Non-pigmented ciliary epithelial cell (primary cell): ENCODE measurements at places on chromosomes 3 and 15.

DNA sequence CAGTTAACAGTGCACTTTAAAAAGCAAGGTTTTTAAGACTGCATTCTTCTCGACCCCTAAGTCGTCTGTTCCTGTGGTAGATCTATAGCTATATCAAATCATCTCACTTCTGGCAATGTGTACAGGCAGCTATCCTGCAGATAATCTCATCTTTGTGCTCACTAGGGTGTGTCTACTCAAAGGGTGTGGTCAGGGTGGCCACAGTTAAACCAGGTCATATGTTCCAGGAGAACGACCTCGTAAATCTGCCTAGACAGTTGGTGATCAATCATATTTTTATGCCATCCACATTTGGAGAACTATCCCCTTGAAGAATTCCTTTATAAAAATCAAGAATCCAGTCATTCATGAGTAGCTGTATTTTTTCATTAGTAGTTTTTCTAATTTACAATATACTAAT is 3.0 kb downstream of the VEPH1 start:
- no peak for DNase-seq

DNA sequence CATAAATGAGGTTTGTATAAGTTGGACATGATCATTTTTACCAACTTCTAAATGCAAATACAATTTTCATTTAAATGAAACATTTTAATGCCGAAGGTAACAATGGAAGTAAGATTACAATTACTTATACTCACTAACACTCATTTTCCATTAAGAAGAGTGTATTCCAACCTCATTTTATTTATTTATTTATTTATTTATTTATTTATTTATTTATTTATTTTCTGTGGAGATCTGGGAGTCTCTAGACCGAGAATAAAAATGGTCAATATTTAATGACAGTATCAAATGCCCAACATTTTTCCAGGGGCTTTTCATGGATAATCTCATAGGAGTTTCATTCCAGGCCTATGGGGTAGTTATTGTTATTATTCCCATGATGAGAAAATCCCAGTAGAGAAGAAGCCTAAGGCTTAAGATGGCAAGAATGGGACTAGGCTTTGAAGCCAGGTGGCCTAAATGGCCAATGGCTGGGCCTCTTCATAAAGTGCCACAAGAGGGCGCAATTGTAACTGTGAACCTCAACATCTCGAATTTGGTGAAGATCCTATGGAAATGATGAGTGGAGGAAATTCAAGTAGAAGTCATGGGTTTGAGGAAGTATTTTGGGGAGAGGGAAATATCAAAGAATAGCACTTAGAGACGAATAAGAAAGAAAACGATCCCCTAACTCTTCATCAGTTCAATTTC is 21.3 kb downstream of the VGLL3 start:
- DNase-seq = no peak

- peak; percentile 48 for DNase-seq
Measured at GRCh38 chr3:27606537-27606936, 115.6 kb downstream of the EOMES start.

GRCh38 chr3:128847666-128848370 is 31.6 kb upstream of the ACAD9 start:
- DNase-seq = no peak

- DNase-seq = no peak
Measured at GRCh38 chr15:101013201-101013550, 94.0 kb downstream of the LRRK1 start.

- DNase-seq = no peak
Measured at GRCh38 chr3:124202754-124203153, 210.8 kb upstream of the ROPN1 start.

- DNase-seq = no peak
Measured at GRCh38 chr3:24287755-24288450, 206.7 kb downstream of the THRB start.

DNA sequence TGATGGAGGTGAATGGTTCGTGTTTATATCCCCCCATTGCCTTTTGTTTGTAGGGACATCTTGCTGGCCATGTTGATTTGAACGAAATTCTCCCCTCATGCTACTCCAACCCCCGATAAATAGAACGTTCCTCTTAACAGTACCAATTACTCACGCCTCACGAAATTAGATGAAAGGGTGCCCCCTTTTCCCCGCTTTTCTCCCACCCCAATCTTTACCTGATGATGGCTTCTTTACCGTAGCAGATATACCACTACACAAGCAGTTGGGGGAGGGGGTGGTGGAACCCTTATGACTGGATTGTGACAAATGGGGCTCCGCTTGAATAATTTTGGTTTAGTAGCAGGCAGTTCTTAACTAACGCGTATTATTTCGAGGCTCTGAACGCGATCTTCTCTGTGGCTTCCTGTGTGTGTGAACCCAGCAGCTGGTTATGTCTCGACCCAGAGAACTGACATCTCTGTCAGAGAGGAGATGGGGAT is 1.1 kb downstream of the PIAS1 start:
- peak; percentile 23 for DNase-seq

GRCh38 chr3:42205800-42206514 is 60.0 kb downstream of the CCK start:
- DNase-seq = no peak

DNA sequence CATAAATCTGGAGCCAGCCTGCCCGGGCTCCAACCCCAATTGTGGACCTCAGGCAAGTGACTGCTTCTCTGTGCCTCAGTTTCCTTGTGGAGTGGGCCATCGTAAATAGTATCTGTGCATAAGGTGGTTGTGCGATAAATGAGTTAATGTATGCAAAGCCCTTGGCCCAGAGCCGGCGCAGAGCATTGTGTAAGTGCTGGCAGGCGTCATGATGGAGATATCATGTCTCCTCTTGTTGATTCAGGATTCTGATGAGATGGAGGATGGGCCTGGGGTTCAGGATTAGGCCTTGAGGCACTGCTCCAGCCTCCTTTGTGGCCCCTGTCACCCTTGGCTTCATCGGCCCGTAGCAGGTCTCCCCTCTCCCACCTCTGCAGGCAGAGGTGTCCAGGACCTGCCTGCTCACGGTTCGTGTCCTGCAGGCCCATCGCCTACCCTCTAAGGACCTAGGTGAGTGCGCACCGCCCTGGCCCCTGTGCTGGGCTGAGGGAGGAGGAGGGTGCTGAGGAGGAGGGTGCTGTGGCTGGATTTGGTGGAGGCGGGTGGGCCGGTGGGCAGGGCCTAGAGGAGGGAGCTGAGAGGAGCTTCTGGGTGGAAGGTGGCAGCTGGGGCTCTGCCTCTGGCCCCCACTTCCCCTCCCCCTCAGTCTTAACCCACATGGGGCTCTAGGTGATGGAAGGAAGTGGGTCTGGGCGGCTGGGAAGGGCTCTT is 1.3 kb downstream of the PLA2G4B start:
- no peak for DNase-seq

DNA sequence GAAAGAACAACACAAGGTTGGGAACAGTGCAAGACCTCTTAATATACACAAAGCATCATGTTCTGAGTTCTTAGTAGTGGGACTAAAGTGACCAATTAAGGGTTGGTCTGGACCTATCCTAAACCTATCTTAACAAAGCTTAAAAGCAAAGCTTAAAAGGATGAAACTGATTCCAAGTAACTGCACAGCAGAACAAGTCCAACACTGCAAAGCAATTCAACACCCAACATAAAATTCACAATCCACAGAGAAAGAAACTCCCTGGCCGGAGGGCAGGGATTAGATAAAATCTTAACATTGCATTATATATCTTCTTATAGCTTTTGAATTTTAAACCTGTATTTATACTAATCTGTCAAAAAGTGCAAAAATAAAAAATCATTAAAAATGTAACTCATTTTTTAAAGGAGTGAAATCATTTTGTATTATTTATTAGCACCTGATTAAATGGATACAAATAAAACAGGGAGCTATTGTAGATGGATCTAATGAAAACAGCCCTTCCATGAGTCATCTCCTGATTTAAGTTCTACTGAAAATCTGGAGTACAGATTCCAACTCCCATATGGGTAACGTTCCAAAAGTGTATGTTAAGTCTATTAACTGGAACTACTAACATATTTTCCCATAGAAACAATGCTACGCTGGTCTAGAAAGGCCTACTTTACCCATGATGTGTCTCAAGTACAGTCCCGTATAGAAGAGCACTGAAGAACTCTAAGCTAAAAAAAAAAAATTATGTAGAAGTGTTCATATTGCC is 34.9 kb downstream of the PIK3R4 start:
- DNase-seq = no peak

GRCh38 chr15:95988574-95988887 is 342.0 kb upstream of the NR2F2 start:
- DNase-seq = no peak

DNA sequence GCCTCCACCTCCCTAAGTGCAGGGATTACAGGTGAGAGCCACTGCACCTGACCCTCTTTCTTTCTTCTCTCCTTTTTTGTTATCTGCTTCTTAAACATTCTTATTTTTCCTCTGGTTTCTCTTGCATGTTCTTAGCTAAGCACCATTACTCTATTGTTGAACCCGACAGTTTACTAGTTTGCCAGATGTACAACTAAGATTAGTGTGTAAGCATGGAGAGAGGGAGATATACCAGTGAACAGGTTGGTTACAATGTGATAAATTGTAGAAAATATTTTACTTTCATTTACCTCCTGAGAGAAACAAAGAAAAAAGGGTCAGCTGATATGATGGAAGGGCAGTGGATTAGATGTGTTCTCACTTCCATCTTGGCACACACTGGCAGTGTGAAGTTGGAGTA is 4.9 kb downstream of the HAUS2 start:
- no peak for DNase-seq

- DNase-seq = no peak
Measured at GRCh38 chr3:125003859-125004595, 51.8 kb downstream of the HEG1 start.

DNA sequence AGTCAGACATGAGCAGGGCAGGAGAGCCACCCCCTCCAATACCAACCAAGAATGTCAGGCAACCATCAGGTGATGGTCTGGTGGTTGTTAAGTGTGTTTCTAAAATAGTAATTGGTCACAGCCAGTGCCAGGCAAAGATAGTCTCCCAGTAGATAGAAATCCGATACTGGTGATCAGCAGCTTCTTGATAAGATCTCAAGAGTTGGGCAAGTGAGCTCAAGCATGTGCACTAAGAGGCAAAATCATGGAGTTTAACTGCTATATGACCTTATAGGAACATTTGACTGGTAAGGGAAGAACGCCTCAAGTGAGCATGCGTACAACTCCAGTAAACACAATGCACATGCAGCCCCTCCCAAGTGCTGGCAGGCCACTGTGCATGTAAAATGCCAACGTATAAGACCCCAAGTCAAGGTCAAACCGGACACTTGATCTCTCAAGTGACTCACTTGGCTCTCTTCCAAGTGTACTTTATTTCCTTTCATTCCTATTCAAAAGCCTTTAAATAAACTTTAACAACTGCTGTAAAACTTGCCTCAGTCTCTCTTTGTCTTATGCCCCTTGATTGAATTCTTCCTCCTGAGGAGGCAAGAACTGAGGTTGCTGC is 36.0 kb upstream of the CBLB start:
- no peak for DNase-seq

GRCh38 chr3:148642214-148642613 is 55.5 kb upstream of the AGTR1 start:
- no peak for DNase-seq

- no peak for DNase-seq
Measured at GRCh38 chr3:13042715-13043271, 30.4 kb downstream of the IQSEC1 start.

GRCh38 chr15:71780115-71780976 is 30.0 kb upstream of the NR2E3 start:
- no peak for DNase-seq

- DNase-seq = no peak
Measured at GRCh38 chr15:73338058-73338457, 30.7 kb downstream of the HCN4 start.

DNA sequence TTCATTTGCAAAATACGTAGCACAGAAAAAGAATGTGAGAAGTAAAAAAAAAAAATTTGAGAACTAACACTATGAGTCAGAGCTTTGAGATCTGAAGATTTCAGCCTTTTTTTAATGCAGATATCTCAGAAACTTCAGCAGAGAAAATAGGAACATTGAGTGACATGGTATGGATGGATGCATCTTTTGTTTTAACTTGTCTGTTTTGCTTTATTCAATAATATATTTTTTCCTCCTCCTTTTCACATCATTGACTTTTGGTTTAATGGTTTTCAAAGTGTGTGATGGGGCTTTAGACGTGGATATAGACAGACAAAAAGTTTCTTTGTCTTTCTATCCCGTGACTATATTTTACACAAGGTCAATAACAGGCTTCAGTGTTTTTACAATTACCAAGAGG is 426.7 kb upstream of the FRG2C start:
- no peak for DNase-seq

DNA sequence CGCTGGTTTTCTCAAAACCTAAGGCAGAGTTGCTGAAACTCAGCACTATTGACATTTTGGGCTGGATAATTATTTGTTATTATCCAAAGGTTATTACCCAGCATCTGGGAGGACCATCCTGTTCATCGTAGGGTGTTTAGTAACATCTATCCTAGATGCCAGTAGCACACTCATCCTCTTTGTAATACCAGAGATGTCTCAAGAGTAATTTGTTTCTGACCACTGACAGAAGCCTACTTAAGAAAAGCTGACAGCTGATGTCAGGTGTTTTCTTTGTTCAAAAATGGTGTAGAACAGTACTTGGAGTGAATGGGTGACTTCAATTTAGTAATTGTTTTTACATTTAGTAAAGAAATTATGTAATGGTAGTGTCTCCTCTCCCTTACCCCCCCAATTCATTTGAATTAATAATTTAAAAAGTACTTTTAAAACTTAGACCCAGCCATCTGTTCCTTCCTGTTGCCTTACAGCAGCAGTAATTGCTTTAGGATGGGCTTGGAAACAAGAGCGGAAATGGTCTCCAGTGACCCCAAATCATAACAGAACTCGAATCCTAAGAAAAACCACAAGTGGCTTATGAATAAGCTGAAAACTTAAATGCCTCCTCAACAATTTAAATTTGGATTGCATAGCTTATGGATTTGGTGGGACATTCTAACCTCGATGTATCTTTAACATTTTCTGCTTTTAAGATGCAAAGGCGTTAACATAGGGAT is 105.4 kb downstream of the PTPRG start:
- no peak for DNase-seq

- DNase-seq = no peak
Measured at GRCh38 chr3:1942781-1943180, 155.9 kb upstream of the CNTN4 start.

DNA sequence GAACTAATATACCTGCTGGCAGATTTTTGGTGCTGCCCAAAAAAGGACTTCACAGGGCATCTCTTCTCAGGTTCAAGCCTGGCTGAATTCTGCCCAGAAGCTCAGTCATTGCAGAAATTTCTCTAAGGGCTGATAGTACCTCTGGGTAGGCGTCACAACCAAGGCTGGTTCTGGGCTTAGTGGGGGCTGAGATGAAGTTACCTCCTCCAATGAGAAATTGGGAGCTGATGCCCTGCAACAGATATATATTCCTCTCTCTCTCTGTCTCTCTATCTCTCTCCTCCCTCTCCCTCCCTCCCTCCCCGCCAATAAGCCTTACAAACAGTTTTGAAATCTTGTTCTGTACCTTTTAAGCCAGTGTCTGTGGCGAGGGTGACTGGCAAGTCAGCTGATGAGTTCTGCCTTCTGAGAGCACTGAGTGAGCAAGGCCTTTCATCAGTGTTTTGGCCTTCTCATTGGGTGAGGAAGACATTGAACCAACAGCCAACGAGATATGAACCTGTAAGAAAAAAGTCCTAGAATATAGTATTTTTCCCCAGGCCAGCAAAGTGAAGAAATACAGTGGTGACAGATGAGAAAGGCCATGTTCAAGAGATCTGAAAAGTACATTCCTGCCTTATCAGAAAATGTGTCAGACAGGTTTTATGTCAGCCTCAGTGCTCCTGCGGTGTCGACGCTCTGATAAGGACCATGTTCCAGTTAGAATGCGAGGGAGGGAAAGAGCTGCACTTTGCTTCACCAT is 45.5 kb downstream of the TMEM39A start:
- peak; percentile 23 for DNase-seq

GRCh38 chr15:94287794-94288246 is 56.5 kb downstream of the MCTP2 start:
- no peak for DNase-seq
